ENCODE measurements at places on chromosomes 3 and 15. TPM values are rescaled to one million over a fixed set of nuclear protein-coding genes. Genes with fewer than 3 reads are reported as not detected.
A peak's percentile ranks its signal among the peaks of the same experiment; 100 is the strongest.

- no peak for DNase-seq
These were observed 83.0 kb upstream of the PTX3 start for GRCh38 chr3:157353652-157354051.

DNA sequence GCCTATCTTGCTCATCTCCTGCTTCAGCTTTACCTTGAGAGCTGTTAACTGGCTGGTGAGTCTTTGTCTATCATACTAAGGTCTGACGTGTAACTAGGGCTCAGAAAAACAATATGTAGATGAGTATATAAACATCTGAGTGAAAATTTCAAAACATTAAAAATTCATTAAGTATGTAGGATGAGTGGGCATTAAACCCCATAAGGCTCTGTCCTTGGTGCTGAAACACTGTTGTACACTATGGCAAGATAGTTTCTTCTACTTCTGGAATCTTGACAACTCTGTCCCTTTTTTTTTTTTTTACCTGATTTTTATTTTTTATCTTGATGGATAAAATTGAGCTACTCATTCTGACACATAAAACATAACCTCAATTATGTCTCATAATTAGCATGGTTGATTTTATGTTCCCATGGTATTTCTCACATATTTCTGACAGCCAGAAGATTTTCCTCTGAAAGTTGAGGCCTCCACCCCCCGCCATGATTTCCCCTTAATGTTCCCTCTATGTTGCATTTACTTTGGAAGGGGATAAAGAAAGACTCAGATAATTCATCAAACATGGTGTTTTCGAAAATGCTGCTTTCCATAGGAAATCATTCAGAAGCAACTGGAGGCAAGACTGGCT, 54.3 kb downstream of the DGKG start:
- no peak for DNase-seq

DNA sequence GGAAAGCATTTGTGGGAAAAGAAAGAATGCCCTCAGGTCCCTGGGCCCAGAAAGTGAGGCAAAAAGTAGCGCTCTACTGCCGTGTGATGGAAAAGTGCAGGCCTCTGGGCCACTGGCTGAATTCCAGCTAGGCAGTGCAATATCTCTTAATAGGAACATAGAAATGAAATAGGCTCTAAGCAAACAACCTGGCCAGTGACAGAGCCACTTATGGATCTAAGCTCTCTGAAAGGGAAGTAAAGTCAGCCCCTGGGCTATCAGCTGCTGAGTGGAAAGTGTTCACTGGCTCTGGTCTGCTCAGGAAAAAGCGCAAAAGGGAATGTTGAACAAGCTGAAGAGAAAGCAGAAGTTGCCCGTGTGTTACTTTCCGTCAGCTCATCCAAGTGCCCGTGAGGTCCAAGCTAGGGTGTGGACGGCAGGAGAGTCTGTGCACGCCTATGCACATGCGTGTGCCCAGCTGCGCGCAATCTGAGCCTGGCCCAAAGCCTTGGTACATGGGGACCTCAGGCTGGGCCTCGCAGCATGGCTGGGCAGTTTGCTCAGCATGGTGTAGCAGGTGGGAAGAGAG, 74.0 kb upstream of the RAD18 start:
- peak; percentile 43 for DNase-seq

- no peak for DNase-seq
These were observed 1070.8 kb downstream of the IGSF11 start for GRCh38 chr3:117963858-117964257.

DNA sequence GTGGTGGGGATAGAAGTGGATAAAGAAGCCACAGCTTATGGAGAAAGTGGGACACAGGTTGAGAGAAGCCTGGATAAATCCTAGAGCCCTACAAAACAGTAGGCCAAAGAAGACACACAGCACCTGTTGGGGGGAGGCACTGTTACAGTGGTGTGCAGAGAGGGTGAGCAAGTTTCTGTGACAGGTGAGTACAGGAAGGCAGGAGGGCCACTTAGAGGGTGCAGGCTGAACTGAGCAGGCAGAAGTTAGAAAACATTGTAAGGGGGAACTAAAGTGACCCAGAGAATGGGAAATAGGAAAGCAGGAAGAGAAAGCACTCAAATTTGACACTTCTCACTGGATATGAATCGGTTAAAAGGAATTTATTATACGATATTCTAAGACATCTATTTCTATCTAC, 146.1 kb upstream of the TMCO5A start:
- DNase-seq, result no peak

DNA sequence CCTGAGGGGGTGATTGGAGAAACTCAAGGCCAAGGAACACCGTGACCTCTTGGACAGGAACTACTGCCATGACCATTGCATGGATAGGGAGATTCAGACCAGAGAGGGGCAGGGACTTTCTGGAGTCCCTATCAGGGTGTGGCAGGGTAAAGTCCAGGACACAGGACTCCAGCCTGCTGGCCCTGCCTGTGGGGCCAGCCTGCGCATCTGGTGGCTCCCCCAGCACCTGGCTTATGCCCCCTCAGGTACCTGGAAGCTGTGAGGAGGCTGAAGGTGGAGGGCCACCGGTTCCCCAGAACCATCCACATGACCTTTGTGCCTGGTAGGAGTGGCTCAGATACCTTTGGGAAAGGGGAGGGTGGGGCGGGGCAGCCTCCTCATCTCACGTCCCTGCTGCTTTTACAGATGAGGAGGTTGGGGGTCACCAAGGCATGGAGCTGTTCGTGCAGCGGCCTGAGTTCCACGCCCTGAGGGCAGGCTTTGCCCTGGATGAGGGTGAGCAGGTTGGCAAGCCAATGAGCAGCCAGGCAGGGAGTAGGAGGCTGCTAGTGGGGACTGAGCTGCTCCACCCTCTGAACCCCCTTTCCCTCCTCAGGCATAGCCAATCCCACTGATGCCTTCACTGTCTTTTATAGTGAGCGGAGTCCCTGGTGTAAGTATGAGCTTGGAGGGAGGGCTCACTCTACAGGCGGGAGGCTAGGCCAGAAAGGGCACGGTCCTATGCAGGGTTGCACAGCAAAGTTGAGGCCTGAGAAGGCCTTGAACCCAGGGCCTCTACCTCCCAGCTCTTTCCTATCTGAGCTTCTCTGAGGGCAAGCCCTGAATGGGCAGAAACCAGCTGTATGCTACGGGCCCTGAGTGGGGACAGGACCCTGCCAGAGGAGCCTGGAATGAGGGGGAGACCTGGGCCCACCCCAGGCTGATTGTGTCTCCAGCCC, 2.9 kb downstream of the ACY1 start:
- no peak for DNase-seq

DNA sequence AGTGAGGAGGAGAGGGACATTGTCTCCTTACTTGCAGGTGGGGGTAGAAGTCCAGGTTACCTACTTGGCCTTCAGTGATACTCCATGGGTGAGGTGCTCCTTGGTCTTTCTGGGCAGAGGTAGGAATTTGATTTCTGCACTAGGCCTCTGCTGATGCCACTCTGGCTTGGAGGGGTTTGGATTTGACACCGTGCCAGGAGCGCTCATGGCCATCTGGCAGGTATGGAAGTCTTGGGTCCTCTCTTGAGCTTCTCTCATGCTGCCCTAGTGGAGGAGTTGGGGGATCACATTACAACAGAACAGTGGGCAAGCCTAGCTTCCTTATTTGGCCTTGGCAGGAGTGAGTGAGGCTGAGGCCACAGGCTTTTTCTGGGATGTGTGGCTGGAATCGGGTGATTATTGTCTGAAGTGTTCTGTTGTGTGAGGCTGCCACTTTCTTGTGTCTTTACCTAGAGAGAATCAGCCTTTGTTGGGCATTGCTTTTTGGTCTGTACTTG, 525.0 kb downstream of the GABRG3 start:
- no peak for DNase-seq

GRCh38 chr3:187040516-187041361, 98.6 kb downstream of the RPL39L start:
- DNase-seq, result no peak

DNA sequence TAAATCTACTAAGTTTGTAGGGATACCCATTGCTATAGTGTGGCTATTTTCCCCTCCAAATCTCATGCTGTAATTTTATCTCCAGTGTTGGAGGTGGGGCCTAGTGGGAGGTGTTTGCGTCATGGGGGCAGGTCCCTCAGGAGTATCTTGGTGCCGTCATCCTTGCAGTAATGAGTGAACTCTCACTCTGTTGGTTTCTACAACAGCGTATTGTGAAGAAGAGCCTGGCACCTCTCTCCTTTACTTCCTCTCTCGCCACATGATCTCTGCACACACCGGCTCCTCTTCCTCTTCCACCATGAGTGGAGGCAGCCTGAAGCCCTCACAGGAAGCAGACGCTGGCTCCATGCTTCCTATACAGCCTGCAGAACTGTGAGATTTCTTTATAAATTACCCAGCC, 34.0 kb upstream of the TRPM1 start:
- DNase-seq, result no peak

- no peak for DNase-seq
These were observed 231.1 kb downstream of the GBE1 start for GRCh38 chr3:81530180-81530939.

DNA sequence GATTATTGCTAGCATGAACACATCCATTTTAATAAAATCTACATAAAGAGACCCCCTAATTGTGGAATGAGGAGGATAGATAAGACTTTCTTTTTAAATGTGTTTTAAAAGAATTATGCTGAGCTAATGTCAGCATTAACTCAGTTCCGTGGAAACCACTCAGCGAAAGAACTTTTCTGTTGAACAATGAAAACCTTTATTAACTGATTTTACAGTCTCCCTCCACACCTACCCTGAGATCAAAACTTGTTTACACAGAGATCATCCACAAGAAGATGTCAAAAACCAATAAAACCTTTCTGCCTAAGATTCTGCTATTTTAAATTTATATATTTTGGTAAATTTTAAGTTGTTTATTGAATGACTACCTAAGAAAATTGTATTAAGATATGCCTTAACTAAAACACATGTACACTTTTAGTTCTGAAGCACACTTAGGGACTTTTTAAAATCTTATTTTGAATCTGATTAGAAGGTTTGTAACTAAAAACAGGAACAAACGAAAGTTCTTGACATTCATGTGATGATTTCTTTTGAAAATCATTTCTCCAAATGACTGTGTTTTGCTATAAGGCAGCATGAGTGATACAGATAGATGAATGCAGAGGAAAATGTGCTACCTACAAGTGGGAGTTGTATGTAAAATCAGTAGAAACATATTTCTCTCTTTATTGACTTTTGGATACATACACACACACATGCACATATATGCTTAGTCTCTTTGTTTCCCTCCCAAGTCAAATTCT, 369.0 kb downstream of the UNC13C start:
- no peak for DNase-seq

GRCh38 chr15:90047956-90048575, 46.9 kb downstream of the ZNF710 start:
- no peak for DNase-seq

DNA sequence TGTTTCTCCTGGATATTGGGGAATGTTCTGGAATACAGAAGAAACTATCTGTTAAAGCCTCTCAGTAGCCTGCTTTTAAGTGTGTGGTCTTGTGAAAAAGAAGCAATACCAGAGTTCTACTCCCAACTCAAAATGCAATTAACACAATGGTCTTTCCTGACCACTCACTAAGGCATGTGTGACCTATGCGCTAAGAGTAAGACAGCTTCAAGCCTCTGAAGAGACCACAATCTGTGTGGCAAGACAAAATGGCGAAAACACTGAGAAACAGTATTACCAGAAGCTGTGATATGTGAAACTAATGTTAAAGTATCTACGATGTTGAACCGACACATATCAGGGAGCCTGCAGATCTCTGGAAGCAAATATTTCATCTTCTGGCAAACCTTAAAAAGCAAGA, 33.8 kb downstream of the RYK start:
- no peak for DNase-seq

GRCh38 chr15:95448531-95449229, 881.8 kb upstream of the NR2F2 start:
- DNase-seq, result no peak

DNA sequence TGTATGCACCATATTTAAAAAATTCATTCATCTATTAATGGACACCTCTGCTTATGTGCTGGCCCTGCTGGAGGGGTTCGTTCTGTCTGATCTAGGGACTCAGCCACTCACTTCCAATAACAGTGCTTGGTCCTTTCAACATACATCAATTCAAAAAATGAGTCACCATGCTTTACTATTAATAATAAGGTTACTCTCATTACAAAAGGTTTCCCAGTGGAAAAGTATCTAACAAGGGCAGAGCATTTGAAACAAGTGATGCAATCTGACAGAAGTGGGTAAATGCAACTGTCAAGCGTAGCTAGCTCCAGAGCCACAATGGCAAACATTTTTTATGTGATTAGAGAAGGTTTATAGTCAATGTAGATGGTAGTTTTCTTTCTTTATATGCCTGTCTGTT, 67.9 kb upstream of the TNIK start:
- no peak for DNase-seq

DNA sequence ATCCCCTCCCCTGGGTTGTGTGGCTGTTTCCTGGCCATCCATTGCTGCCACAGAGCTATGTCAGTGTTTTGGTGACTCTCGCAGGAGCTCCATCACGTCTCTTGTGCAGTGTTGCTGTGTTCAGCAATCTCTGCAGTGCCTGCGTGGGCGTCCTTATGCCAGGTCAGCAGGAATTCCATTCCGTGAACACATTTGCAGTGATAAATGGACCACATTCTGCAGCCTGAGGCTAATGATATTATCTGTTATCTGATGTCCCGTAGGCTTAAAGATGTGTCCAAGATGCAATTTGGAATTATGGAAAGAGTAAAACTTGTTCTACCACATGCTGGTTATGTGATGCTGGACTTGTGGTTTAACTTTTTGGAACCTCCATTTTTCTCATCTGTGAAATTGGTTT, 25.5 kb upstream of the COL6A6 start:
- DNase-seq, result no peak

GRCh38 chr15:98823012-98823458, 174.7 kb downstream of the IGF1R start:
- DNase-seq, result no peak

DNA sequence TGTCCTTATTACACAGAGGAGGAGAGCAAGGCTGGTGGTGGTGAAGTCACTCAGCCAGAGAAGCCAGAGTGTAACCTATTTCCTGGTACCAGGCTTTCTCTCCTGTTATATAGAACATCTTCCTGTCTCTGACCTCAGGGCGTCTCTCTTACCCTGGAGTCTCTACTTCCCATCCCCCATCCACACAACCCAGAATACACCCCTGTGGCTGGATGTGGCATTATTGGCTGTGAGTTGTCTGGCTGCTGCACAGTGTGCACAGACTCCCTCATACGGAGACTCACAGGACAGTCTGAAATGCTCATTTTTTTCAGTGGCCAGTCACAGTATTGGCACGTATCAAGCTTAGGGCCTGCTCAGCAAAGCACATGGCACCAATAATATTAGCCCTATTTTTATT, 8.6 kb downstream of the PODXL2 start:
- DNase-seq, result no peak

FAM227B gene
- 7.3 TPM for polyA plus RNA-seq

CHRFAM7A gene
- 1.8 TPM for polyA plus RNA-seq

MESP2 gene
- 0.37 TPM for polyA plus RNA-seq

LOXL1 gene
- 58.0 TPM for polyA plus RNA-seq

TUSC7 gene
- polyA plus RNA-seq, result not detected

ELP6 gene
- 53.7 TPM for polyA plus RNA-seq

OCA2 gene
- not detected for polyA plus RNA-seq

PRKCI gene
- 10.9 TPM for polyA plus RNA-seq

Measured in adrenal gland (tissue), 19 donors.